Peyer's patch (tissue), 4 donors: ENCODE measurements at places on chromosomes 2 and 18. TPM values are rescaled to one million over a fixed set of nuclear protein-coding genes. Genes with fewer than 3 reads are reported as not detected.

The NOL4 gene
- not detected for total RNA-seq

The REG1B gene
- 45.4 TPM for total RNA-seq

The PPP1R1C gene
- not detected for total RNA-seq

The HK2 gene
- 39.9 TPM for total RNA-seq

The ELOA2 gene
- not detected for total RNA-seq

- H3K27me3 ChIP-seq = no peaks in the 10 kb centered on the region
- H3K4me1 ChIP-seq = no peaks in the 10 kb centered on the region
- H3K4me3 ChIP-seq = no peak overlapping the region
These were observed 480.2 kb downstream of the TMX3 start for GRCh38 chr18:68234676-68235075.

GRCh38 chr2:181955010-181955409 is 30.6 kb upstream of the PPP1R1C start:
- H3K4me1 ChIP-seq = no peaks in the 10 kb centered on the region
- no peaks in the 10 kb centered on the region for H3K27me3 ChIP-seq
- H3K27ac ChIP-seq = no peak overlapping the region
- H3K36me3 ChIP-seq = no peaks in the 10 kb centered on the region
- DNase-seq = no peak
- no peak overlapping the region for H3K4me3 ChIP-seq

GRCh38 chr2:183248866-183249567 is 124.8 kb downstream of the NUP35 start:
- H3K27me3 ChIP-seq = no peaks in the 10 kb centered on the region
- H3K36me3 ChIP-seq = no peaks in the 10 kb centered on the region
- no peak for DNase-seq
- H3K27ac ChIP-seq = no peak overlapping the region
